Small intestine (tissue), 16 donors: ENCODE measurements at places on chromosomes 1 and 21. TPM values are rescaled to one million over a fixed set of nuclear protein-coding genes. Genes with fewer than 3 reads are reported as not detected.
A peak's percentile ranks its signal among the peaks of the same experiment; 100 is the strongest.

The GPR153 gene
- polyA plus RNA-seq, result 22.5 TPM

DNA sequence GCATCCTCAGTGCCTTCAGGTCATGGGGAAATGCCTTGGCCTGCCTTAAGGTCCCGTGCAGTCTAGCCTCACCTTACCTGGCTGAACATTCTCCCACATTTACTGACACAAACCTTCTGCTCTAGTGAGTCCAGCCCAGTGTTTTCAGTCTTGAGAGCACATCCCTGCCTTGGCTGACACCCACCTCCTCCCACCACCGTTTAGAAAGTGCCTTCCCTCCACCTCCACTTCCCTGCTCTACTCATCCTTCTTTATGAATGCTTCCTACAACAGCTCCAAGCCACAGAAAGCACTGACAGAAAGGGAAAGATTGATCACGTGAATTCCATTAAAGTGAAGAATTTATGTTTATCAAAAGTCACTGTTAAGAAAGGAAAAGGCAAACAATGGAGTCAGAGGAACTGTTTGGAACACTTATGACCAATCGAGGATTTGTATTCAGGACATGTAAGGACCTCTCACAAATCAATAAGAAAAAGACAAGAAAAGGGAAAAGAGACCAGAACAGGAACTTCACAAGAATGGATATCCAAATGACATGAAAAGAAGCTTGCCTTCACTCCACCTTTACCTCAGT lies 59.8 kb downstream of the DDR2 start:
- H3K27ac ChIP-seq, result no peak overlapping the region
- DNase-seq, result no peak
- H3K4me1 ChIP-seq, result peaks cover 7% of the 10 kb centered on the region
- H3K4me3 ChIP-seq, result no peak overlapping the region
- H3K27me3 ChIP-seq, result no peaks in the 10 kb centered on the region

DNA sequence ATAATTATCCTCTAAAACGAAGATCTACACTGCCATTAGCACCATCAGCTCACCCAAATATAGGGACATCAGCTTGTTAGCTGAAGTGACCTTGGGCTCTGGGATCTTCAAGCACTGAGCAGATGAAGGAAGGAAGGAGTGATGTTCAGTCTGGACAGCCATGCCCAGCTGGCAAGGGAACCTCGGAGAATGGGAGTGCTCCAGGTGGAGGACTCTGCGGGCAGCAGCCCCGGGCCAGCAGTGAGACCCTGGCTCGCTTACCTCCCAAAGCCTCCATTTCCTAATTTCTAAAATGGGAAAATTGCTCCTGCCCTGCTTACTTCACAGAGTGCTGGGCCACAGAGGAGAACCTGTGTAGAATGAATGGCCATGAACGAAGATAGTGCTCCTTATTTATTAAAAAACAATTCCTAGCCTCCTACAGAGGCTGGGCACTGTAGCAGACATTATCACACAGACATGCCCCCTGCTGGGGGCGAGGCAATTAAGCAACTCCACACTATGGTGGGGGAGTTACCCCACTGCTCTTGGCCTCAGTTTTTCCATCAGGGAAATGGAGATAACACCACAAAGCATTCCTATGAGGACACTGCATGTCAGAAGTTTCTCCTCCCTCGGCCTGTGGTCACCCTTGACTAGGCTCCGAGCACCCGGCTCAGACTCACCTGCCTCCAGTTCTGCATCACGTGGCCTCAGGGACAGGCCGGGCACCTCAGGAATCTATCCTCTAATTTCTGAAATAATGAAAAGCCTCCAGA lies 117.6 kb downstream of the KCNN3 start:
- H3K4me3 ChIP-seq, result no peak overlapping the region
- no peaks in the 10 kb centered on the region for H3K36me3 ChIP-seq
- no peaks in the 10 kb centered on the region for H3K27me3 ChIP-seq
- H3K27ac ChIP-seq, result no peak overlapping the region

GRCh38 chr1:46521414-46521813 lies 30.0 kb downstream of the KNCN start:
- H3K4me1 ChIP-seq, result no peaks in the 10 kb centered on the region
- H3K27me3 ChIP-seq, result peaks cover 38% of the 10 kb centered on the region
- no peak overlapping the region for H3K4me3 ChIP-seq

- no peaks in the 10 kb centered on the region for H3K4me1 ChIP-seq
- no peaks in the 10 kb centered on the region for H3K27me3 ChIP-seq
- no peaks in the 10 kb centered on the region for H3K36me3 ChIP-seq
These were observed 346.0 kb downstream of the LMX1A start for GRCh38 chr1:165010418-165011070.

DNA sequence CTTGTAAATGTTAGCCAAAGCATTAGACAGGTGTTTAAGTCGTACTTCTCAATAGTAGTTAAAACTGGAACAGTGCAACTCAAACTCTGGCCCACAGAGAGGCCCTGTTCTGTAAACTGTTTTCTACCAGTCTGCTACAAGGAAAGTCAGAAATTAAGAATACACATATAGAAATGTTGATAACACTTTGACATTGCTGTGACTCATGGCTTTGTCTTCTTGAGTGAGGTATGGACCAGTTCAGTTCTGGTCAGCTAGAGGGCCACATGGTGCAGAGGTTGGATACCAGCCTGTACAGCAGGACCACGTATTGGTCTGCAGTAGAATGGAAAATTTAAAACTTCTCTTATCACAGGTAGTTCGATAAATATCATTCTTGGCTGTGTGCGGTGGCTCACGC lies 22.3 kb downstream of the ZBTB8B start:
- no peak for DNase-seq
- no peak overlapping the region for H3K4me3 ChIP-seq
- no peaks in the 10 kb centered on the region for H3K36me3 ChIP-seq
- no peaks in the 10 kb centered on the region for H3K4me1 ChIP-seq
- H3K27ac ChIP-seq, result no peak overlapping the region
- no peaks in the 10 kb centered on the region for H3K27me3 ChIP-seq

- H3K27me3 ChIP-seq, result no peaks in the 10 kb centered on the region
- H3K4me3 ChIP-seq, result no peak overlapping the region
- DNase-seq, result no peak
- no peaks in the 10 kb centered on the region for H3K4me1 ChIP-seq
- H3K27ac ChIP-seq, result no peak overlapping the region
These were observed 88.2 kb downstream of the IARS2 start for GRCh38 chr1:220182111-220182510.

The YOD1 gene
- 8.4 TPM for polyA plus RNA-seq

DNA sequence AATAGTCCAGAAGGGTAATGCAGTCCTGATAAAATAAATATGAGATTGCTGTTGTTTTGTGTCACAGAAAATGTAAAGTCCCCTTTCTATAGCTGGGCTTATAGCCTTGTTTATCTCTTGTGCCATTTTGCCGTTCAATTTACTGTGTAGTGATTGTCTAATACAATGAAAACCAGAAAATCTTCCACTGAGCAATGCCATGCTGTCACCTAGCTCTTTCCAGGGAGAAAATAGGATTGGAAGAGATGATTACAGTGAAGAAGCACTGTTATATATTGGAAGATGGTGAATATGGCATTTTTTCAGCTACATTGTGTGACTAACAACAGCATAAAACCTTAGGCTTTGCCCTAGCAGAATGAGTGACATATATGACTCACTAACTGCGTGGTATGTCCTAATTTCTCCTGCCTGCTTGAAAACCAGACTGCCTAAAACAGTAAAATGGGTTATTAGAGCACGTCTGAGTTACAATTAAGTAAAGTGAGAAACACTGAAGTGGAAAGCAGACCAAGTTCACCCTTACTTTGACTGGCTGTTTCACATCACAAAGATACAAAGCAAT lies 332.4 kb upstream of the ZP4 start:
- no peaks in the 10 kb centered on the region for H3K36me3 ChIP-seq
- no peaks in the 10 kb centered on the region for H3K4me1 ChIP-seq
- no peaks in the 10 kb centered on the region for H3K27me3 ChIP-seq
- H3K27ac ChIP-seq, result no peak overlapping the region

DNA sequence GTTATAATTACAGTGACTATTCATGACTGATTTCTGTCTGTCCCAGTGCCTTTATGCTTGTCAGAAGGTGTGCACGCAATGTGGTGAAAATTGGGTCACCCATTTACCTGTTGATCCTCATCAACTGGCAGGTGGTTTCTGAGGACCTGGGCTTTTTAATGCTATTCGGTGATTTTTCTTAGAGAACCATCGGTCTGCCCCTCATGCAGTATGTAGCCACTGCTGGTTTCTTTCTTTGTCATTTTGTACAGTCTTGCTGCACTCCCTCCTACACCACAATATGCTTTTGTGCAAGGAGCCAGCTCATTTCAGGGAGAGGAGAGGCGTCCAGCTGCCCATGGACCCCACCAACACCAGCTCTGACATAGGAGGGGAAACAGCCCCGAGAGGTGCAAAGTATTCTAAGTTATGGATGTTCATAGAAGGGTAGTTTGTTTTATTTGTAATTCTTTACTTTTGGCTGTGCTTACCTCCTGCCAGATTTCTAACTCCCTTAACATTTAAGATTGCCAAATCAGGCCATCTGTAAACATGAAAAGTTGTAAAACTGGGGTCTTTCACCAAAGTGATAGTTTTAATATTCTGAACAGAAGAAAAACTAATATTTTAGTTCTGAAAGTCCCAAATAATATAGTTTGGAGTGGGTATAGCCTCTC lies 325.3 kb downstream of the PTBP2 start:
- H3K4me3 ChIP-seq, result no peak overlapping the region
- no peak overlapping the region for H3K27ac ChIP-seq
- H3K27me3 ChIP-seq, result no peaks in the 10 kb centered on the region

DNA sequence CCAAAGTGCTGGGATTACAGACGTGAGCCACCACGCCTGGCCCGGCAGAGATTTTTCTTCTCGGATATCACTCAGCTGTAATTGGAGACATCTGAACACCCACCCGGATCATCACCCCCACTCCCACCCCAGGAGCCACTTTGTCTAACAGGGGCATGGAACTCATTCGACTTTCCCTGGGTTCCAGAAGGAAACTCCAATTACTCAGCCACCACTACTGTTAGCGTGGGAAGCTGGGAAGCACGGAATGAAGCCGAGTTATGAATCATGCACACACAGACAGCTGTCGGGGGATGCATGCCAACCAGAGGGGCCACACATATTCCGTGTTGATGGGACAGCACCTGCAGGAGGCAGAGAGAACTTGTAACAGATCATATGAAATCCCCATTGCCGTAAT lies 85.2 kb downstream of the HLCS start:
- no peak overlapping the region for H3K27ac ChIP-seq
- H3K4me1 ChIP-seq, result no peaks in the 10 kb centered on the region
- H3K27me3 ChIP-seq, result no peaks in the 10 kb centered on the region
- DNase-seq, result no peak
- H3K4me3 ChIP-seq, result no peak overlapping the region
- peaks cover 1% of the 10 kb centered on the region for H3K36me3 ChIP-seq

DNA sequence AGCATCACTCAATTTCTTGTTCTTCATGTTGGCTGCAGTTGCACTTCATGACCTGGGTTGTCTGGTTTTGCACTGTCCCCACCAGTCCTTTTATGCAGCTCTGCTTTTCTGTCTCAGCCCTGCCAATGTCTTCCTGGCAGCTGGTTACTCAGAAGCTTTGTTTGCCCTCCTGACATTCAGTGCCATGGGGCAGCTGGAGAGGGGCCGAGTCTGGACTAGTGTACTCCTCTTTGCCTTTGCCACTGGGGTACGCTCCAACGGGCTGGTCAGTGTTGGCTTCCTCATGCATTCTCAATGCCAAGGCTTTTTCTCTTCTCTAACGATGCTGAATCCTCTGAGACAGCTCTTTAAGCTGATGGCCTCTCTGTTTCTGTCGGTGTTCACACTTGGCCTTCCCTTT lies 6.6 kb downstream of the PIGV start:
- H3K27ac ChIP-seq, result no peak overlapping the region
- no peaks in the 10 kb centered on the region for H3K4me1 ChIP-seq
- no peaks in the 10 kb centered on the region for H3K27me3 ChIP-seq
- DNase-seq, result no peak
- H3K36me3 ChIP-seq, result peaks cover 16% of the 10 kb centered on the region

DNA sequence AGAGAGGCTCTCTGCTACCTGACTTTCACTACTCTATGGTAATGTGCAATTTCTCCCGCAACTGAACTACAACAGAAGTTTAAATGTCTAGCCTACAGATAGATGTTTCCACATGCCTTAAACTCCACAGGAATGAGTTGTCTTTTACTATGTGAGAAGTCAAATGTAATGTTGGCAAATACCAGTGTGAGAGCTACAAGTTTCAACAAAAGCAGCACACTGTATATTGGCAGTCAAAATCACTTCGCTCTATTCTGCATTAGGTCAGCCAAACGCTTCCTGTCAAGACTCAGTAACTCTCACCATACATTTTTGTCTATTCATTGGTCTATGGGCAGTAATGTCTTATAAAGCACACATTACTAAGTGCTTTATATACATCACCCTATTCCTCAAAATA lies 41.9 kb downstream of the LUZP1 start:
- no peaks in the 10 kb centered on the region for H3K27me3 ChIP-seq
- no peaks in the 10 kb centered on the region for H3K4me1 ChIP-seq
- no peak for DNase-seq
- H3K27ac ChIP-seq, result no peak overlapping the region
- H3K4me3 ChIP-seq, result no peak overlapping the region
- H3K36me3 ChIP-seq, result no peaks in the 10 kb centered on the region

DNA sequence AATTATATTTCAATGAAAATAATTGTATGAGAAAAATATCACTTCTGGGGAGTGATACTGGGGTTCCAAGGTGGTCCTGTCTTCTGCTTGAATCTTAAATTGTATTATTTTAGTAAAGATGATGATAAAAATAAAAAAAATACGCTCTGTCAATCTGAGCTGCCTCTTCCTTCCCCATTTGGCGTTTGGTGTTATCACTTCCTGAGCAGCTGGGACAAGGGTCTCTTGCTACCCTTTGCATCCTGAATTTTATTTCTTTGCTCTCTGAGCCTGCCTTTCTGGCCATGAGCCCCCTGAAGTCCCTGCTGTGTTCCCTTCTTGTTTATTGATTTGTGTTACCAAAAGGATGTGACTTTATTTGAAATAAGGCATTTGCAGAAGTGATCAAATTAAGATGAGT lies 111.0 kb downstream of the KCNJ6 start:
- no peak for DNase-seq
- no peaks in the 10 kb centered on the region for H3K4me1 ChIP-seq
- no peaks in the 10 kb centered on the region for H3K36me3 ChIP-seq
- no peak overlapping the region for H3K27ac ChIP-seq
- H3K4me3 ChIP-seq, result no peak overlapping the region
- H3K27me3 ChIP-seq, result no peaks in the 10 kb centered on the region

The PRAMEF4 gene
- not detected for polyA plus RNA-seq

- H3K4me1 ChIP-seq, result no peaks in the 10 kb centered on the region
- no peak overlapping the region for H3K4me3 ChIP-seq
- no peaks in the 10 kb centered on the region for H3K27me3 ChIP-seq
These were observed 45.8 kb downstream of the SLC25A24 start for GRCh38 chr1:108154314-108154713.

DNA sequence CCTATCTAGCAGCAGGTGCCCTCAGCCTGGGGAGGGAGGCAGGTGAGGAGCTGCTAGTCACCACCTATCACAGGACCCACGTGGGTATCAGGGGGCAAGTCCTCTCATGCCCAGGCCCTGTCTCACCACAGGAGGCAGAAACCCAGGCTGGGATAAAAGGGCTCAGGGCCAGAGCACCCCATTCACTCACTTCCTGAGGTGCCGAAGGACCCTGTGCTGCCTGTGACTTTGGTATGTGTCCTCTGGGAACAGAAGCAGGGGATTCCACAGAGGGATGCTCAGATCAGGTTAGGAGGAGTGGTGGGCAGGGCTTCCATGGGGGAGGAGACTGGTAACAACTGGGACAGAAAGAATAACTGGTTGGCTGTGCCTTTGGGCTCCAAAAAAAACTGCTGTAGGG lies at the start of gene LCE1E:
TSS of gene LCE1E (plus strand) at position 181 of the 400 bp plus-strand sequence. CDS start 1,043 bp downstream, outside the sequence.
- no peak within 1 kb of the TSS for H3K4me3 ChIP-seq
- H3K27me3 ChIP-seq, result no peaks in the 10 kb centered on the region
- no peaks in the 10 kb centered on the region for H3K36me3 ChIP-seq

GRCh38 chr1:109617291-109617801 lies 2.1 kb downstream of the GNAT2 start:
- H3K4me1 ChIP-seq, result peaks cover 2% of the 10 kb centered on the region
- H3K36me3 ChIP-seq, result peaks cover 12% of the 10 kb centered on the region
- H3K27ac ChIP-seq, result peak overlapping the region; percentile 75
- H3K27me3 ChIP-seq, result no peaks in the 10 kb centered on the region
- no peak overlapping the region for H3K4me3 ChIP-seq

The ARHGEF16 gene
- 121 TPM for polyA plus RNA-seq
